ENCODE measurements at places on chromosomes 13 and 19. TPM values are rescaled to one million over a fixed set of nuclear protein-coding genes. Genes with fewer than 3 reads are reported as not detected.
A peak's percentile ranks its signal among the peaks of the same experiment; 100 is the strongest.

DNA sequence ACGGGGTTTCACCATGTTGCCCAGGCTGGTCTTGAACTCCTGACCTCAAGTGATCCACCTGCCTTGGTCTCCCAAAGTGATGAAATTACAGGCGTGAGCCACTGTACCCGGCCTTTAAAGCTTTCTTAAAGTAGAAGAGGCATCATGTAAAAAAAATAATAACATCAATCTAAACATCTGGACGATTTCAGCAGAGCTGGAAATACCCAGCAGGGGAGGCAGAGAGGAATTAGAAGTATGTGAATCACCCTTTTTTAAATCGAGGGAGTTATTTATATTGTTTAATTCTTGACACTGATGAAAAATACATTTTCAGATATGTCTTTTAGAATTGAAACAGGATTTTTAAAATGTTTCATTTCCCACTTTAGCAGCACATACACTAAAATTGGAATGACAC lies 37.4 kb upstream of the MTIF3 start:
- DNase-seq: no peak
- no peak overlapping the region for H3K27ac ChIP-seq
- no peaks in the 10 kb centered on the region for H3K27me3 ChIP-seq
- no peaks in the 10 kb centered on the region for H3K36me3 ChIP-seq

SYDE1 gene
- 53.9 TPM for total RNA-seq

GRCh38 chr19:6288737-6289136 lies 9.0 kb upstream of the MLLT1 start:
- H3K27me3 ChIP-seq: no peaks in the 10 kb centered on the region
- no peak overlapping the region for H3K4me3 ChIP-seq
- H3K27ac ChIP-seq: no peak overlapping the region

- H3K4me1 ChIP-seq: no peaks in the 10 kb centered on the region
- H3K27me3 ChIP-seq: no peaks in the 10 kb centered on the region
- H3K36me3 ChIP-seq: no peaks in the 10 kb centered on the region
- no peak overlapping the region for H3K27ac ChIP-seq
- DNase-seq: no peak
Measured at GRCh38 chr19:31699421-31699820, 350.2 kb upstream of the TSHZ3 start.

GRCh38 chr19:29724102-29724641 lies 9.1 kb upstream of the C19orf12 start:
- peak overlapping the region; percentile 23 for H3K4me3 ChIP-seq
- no peak overlapping the region for H3K27ac ChIP-seq
- peaks cover 2% of the 10 kb centered on the region for H3K4me1 ChIP-seq
- DNase-seq: no peak
- H3K36me3 ChIP-seq: no peaks in the 10 kb centered on the region
- no peaks in the 10 kb centered on the region for H3K27me3 ChIP-seq

DNA sequence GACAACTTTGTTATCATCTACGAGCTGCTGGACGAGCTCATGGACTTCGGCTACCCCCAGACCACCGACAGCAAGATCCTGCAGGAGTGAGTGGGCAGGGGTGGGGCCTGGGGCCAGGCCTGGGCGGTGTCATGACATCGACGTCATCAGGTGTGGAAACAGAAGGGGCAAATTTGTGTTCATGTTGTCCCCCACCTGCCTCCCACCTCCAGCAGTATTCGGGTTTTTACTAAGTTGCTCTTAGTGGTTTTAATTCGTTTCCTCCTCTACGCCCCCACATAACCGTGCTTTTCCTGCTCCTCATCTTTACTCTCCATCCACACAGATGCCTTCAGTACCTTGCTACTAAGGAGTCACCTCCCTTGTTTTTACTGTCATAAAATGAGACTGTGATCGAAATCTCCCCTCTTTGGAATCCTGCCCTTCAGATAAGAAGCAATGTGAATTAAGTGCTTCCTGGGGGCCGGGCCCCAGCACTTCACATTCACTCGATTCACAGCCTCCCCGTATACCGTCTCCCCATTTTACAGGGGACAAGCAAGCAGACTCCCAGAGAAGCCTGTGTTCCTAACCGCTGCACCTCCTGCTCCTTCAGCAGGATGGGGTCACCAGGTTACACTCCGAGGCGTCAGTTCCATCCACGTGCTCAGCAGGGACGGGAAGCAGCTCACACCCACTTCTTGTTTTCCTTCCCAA lies 10.5 kb downstream of the AP1M1 start:
- no peak for DNase-seq
- H3K36me3 ChIP-seq: no peaks in the 10 kb centered on the region
- peaks cover 2% of the 10 kb centered on the region for H3K4me1 ChIP-seq

DNA sequence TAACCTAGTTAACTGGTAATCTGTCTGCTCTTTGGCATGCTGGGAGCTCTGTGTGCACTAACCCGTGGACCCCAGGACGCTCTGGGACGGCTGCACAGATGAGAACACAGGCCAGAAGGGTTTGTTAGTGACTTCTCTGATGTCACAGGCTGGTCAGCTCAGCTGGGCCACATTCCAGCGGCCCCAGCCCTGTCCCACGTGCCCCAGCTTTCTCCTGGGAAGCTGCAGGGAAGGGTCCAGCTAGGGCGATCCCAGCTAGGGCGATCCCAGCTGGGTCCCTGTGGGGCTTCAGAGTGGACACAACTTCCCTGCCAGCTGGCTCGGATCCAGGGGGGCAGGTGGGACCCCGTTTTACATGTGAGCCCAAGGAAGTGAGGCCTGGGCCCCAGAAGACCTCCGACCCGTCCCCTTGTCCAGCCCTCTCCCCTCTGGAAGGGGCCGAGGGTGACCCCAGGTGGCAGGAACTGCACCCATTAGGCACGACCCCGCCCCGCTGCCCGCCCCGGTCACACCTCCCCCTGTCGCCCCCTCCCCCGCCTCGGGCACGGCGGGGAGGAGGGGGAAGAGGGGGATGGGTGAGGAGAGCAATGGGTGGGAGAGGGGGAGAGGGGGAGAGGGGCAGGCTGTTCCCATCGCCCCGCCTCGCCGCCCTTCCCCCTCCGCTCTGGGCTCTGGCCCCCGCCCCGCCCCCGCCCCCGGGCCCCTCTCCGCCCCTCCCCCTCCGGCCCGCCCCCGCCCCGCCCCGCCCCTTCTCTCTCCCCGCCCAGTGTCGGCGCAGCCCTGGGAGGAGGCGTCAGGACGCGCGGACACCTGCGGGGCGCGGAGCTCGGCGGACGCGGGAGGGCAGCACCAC lies 75.2 kb upstream of the MCF2L start:
- H3K27ac ChIP-seq: no peak overlapping the region
- H3K4me3 ChIP-seq: peak overlapping the region; percentile 21
- H3K27me3 ChIP-seq: no peaks in the 10 kb centered on the region
- H3K36me3 ChIP-seq: no peaks in the 10 kb centered on the region
- peaks cover 4% of the 10 kb centered on the region for H3K4me1 ChIP-seq

DNA sequence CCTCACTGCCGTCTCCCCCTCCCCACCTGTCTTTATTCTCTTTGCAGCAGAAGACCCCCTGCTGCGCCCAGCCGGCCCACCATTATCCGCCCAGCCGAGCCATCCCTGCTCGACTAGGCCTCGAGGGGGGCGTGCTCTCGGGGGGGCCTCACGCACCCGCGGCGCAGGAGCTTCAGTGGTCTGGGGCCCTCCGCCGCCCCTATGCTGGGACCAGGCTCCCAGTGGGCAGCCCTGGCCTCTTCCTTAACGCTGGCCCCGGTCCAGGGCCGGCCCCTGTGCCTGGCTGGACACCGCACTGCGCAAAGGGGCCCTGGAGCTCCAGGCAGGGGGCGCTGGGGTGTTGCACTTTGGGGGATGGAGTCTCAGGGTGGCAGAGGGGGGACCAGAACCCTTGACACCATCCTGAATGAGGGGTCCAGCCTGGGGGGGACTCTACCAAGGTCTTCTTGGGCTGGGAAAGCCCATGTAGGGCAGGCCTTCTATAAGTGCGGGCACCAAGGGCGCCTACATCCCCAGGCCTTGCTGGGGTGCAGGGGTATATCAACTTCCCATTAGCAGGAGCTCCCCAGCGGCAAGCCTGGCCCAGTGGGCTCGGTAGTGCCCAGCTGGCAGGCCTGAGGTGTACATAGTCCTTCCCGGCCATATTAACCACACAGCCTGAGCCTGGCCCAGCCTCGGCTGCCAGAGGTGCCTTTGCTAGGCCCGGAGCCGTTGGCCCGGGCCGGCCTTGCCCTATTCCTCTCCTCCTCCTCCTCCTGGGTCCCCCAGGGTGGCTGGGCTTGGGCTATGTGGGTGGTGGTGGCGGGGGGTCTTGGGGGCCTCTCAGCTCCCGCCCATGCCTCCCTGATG lies 4.9 kb downstream of the TMED1 start:
- H3K36me3 ChIP-seq: no peaks in the 10 kb centered on the region
- no peak for DNase-seq
- peaks cover 4% of the 10 kb centered on the region for H3K4me1 ChIP-seq
- H3K27ac ChIP-seq: no peak overlapping the region
- no peak overlapping the region for H3K4me3 ChIP-seq

LRP3 gene
- total RNA-seq: 107 TPM

Measured in ovary (tissue), 10 donors.